ENCODE measurements at places on chromosomes 1 and 21.
A peak's percentile ranks its signal among the peaks of the same experiment; 100 is the strongest.

DNA sequence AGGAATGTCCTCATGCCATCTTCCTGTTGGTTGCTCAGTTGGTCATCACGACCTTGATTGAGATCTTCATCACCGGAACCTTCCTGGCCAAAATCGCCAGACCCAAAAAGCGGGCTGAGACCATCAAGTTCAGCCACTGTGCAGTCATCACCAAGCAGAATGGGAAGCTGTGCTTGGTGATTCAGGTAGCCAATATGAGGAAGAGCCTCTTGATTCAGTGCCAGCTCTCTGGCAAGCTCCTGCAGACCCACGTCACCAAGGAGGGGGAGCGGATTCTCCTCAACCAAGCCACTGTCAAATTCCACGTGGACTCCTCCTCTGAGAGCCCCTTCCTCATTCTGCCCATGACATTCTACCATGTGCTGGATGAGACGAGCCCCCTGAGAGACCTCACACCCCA is 42.9 kb downstream of the KCNJ15 start:
- DNase-seq = no peak

- DNase-seq = no peak
Observed at GRCh38 chr1:244963231-244963826, 99.0 kb upstream of the HNRNPU start.

DNA sequence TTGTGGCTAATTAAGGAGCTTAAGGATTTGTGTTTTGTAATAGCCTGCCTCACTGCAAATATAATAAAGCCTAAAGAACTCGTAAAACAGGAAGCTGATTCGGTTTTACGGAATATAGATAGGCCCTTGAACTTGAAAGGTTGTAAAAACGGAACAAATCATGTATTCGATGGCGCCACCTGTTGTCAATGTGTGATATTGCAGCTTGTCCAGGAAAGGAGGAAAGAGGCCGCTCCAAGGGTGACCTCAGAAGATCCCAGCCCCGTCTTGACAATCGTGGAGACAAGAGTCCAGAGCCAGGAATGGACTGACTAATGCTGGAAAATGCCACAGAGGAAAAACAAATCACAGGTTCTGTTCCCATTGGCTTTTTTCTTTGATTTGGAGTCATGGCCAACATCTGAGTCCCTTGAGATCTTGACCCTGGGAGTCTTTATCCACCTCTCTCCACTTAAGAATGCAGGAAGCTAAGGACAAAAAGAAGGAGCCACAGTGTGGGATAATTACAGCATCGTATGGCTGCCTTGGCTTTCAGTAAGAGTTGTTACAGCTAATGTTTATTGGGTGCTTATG is 7.0 kb upstream of the IGSF21 start:
- no peak for DNase-seq

- DNase-seq = no peak
Observed at GRCh38 chr1:79738101-79738500, 731.6 kb upstream of the ADGRL4 start.

DNA sequence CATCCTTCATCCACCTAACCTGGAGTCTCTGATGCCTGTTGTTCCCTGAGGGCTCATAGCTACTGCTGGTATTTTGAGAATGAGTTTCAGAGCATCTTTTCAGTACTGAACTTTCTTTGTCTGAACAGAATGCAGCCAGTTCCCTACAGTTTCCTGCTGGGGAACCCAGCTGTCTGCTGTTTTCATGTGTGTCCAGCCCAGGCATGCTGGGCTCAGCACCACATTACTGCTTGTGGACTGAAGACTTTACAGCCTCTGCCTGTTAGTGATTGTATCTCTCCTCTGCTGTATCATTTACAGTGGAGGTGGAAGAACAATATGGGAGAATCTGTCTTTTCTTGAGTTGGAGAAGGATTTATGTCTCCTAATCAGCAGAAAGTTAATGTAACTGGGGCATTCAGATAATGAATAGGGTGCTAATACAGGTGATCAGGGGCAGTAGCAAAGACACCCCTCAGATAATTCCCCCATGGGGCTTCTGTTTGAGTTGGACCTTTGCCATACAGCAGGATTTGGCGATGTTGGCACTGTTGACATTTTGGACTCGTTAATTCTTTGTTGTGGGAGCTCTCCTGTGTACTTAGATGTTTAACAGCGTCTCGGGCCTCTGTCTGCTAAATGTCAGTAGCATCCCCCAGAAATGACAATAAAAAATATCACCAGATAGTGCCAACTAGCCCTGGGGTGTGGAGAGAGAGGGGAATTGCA is 207.7 kb downstream of the HHAT start:
- no peak for DNase-seq

DNA sequence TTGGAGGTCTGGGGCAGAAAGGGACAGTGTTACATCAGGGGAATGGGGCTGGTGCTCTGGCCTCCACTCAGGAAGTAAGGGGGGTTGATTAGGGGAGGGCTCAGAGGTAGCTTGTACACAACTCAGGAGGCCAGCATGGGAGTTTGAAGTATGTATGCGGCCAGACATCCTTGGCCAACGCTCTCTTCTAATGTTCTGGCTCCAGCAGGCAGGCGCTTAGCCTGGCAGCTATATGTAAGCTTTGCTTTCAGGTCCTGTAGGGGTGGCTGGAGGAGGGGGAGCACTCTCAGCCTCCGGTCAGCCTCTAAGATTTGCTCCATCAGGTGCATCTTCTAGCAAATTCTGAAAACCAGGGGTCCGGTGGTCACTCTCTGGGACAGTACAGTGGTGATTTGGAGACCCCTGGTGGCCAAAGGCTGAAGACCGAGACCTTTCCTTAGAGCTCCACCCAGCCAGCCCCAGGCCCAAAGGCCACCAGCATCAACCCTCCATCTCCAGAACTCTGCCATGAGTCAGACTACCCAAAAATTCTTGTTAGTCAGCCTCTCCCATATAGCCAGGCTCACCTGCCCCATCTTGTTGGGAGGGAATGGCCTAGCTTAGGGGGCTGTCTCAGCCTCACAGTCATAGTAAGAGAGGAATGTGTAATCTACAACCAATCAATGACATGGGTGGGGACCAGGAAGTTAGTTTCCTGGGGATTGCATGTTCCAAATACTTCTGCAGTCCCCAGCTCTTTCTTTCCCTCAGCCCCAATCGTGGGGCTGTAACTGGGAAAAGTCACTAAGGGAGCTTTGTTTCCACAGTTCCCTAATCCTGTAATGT is 9.7 kb upstream of the COL8A2 start:
- no peak for DNase-seq

GRCh38 chr1:12756768-12757413 is 10.9 kb downstream of the CFAP107 start:
- no peak for DNase-seq

DNA sequence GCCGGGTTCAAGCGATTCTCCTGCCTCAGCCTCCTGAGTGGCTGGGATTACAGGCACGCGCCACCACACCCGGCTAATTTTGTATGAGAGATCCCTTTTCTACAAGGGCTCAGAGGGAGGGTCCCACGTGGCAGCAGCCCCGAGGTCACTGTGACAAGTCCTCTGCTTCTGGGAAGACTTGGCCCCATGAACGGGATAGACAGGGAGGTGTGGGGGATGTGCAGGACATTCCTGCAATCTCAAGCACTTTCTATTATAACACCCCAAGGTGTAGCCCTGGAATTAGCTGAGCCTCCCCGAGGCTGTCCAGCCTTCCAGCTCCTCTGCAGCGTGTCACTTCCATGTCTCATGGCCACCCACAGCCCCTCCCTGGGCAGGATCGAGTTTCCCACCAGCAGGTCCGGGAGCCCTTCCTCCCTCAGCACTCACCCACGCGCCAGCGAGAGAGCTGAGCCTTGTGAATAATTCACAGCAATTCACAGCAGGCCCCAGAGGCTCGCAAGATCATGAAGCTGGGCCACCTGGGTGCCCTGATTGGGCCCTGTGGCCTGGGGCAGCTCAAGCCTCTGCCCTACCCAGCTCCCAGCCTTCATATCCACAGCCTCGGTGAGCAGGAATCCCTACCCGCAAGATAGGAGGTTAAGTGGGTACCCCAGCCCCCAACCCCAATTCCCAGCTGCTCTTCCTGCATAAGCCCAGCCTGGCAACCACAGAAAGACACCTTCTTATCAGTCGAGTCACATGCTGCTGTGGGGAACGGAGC is 22.8 kb upstream of the RNU1-4 start:
- DNase-seq = peak; percentile 89

DNA sequence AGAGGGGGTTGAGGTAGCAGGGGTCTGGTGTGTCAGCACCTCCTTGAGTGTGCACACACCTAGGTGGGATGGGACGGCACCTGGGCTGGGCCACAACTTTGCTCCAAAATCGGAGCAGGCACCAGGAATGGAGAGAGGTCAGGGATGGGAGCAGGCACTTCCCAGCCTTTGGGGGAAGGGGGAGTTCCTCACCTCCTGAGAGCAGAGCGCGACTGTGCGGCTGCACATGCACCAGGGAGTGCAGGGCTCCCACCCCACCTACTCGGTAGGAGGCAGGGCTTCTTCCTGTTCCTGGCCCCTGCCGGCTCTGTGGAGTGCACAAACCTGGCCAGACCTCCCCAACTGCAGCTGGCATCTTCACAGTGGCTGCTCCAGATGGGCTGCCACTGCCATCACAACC is 399.3 kb downstream of the NCAM2 start:
- DNase-seq = no peak

DNA sequence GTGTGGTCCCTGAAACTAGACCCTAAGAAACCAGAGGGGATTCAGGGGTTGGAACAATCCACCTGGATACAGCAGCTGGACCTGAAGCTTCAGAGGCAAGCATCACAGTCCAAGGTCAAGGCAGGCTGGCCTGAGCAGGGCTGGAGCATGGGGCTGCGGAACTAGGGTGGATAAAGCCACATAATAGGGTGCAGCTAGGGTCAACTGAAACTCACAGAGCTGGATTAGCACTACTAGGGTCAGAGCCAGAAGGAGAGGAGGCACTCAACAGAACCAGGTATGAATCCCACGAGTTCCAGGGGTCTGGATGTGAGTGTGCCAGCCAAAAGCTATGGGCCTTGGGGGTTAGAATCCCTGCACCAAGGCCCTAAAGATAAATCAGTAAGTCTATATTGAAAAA is 231.0 kb upstream of the KIAA0040 start:
- no peak for DNase-seq

DNA sequence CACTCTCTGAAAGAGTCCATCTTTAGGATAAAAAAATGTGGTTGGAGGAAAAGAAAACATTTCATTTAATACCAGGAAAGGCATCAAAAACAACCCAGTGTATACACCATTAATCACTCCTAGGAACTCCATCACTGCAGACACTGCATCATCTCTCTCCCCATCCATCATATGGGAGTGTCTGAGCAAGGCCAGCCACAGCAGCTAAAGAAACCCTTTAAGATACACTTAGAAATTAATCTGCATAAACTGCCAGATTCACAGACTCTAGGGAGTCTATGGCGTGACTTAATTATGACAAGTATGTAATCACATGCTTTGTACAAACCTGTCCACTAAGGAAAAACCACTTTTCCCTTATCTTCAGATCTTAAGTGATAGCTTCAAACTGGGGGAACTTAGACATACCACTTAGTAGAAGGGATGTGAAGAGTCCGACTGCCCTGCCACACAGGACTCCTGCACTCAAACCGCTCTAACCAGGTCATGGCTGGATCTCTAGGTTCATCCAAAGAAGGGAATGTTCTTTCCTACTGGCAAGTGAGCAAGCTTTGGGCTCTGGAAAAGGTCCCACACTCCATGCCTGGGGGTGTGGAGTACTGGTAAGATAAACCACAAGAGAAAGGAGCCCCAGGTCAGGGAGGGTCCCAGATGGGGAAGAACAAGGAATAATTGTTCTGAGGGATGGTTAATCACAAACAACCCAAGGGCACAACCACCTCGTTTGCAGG is 61.0 kb upstream of the C8B start:
- no peak for DNase-seq

- no peak for DNase-seq
Observed at GRCh38 chr1:46583494-46583893, 20.6 kb downstream of the MKNK1 start.

All from vagina (tissue), 2 donors.